ENCODE measurements at places on chromosomes 5 and 9.

GRCh38 chr9:100100146-100100667, 1.2 kb downstream of the INVS start:
- DNase-seq, result no peak

GRCh38 chr5:104706600-104706999, 1144.0 kb upstream of the NUDT12 start:
- no peak for DNase-seq

GRCh38 chr9:87214991-87215390, 267.7 kb upstream of the GAS1 start:
- no peak for DNase-seq

DNA sequence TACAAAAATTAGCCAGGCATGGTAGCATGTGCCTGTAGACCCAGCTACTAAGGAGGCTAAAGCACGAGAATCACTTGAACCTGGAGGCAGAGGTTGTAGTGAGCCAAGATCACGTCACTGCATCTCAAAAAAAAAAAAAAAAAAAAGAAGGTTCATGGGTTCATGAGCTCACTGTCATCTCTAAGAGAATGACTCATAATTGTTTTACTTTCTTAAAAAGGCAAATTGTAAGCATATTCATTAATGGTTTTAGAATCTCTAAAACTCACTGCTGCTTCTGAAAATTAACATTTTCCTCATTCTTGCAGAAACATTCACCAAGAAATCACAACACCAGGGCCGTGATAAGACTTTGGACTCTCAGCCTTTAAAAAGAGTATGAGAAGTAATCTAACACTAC, 103.6 kb downstream of the GNA14 start:
- DNase-seq, result no peak
